Fibroblast of the aortic adventitia (primary cell): ENCODE measurements at places on chromosomes 5 and 9. TPM values are rescaled to one million over a fixed set of nuclear protein-coding genes. Genes with fewer than 3 reads are reported as not detected.

ROR2 gene
- total RNA-seq: 13.0 and 26.5 TPM in 2 replicates

CCL27 gene
- not detected in 2 replicates for total RNA-seq

SPATA31A3 gene
- not detected in 2 replicates for total RNA-seq

C9orf78 gene
- total RNA-seq: 37.3 and 107 TPM in 2 replicates

ARID3C gene
- 0.09 and 0.74 TPM in 2 replicates for total RNA-seq
